ENCODE measurements at places on chromosomes 3 and 15. TPM values are rescaled to one million over a fixed set of nuclear protein-coding genes. Genes with fewer than 3 reads are reported as not detected.

Gene P2RY1
- total RNA-seq, result 1.4 TPM

Gene CYP8B1
- total RNA-seq, result not detected

Gene RASSF1
- 26.5 TPM for total RNA-seq

Gene ALDH1A3
- 0.55 TPM for total RNA-seq

GRCh38 chr3:61371123-61371522 lies 119.9 kb upstream of the FHIT start:
- no peak for DNase-seq

All from astrocyte (in vitro differentiated cells and primary cell).